ENCODE measurements at places on chromosomes 7 and 10.

DNA sequence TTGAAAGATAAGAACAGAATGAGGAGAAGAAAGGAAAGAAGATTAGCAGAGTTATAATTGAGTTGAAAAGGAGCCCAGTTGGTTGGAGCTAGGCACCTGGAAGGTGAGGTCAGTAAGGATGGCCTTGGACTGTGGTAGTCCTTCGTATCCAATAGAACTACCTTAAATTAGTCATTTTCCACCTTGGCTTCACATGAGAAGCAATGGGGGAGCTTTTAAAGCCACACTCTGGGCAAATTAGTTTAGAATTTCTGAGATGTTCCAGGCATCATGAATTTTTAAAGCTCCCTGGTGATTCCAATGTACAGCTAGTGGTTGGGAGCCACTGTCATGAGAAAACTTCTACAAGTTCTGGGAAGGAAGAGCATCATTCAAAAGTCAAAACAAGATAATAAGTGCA is 27.3 kb upstream of the CYP3A5 start:
- DNase-seq = no peak

DNA sequence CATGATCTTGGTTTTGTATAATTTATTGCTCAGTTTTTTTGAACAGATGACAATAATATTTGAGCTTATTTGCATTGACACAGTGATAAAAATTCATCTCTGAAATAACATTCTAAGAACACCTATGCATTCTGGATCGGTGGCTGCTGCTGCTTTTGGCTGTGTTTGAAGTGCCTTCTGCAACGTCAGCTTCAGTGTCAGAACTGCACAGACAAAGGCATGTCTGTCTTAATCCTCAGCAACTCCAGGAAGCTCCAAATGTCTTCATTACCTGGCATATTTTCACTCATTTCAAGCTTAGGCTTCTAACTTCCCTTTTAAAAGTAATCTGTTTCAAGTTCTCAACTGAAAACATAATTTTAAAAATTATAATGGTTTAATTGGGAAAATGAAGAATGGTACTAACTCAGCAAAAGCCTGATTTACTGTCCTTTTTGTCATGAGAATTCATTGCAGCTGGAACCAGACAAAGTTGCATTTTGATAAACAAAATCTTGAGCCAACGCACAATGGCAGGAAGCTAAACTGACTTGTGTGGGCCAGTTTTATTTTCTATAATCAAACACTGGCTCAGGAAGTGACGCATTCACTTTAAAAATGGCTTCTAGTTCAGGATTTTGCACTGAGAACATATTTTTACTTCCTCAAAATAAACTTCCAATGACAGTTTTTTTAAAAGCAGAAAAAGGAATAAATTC is 38.7 kb downstream of the NPS start:
- DNase-seq = no peak

GRCh38 chr7:111508387-111508786 is 53.9 kb downstream of the IMMP2L start:
- DNase-seq = no peak

- no peak for DNase-seq
These were observed 205.8 kb upstream of the HDAC9 start for GRCh38 chr7:18289788-18290187.

DNA sequence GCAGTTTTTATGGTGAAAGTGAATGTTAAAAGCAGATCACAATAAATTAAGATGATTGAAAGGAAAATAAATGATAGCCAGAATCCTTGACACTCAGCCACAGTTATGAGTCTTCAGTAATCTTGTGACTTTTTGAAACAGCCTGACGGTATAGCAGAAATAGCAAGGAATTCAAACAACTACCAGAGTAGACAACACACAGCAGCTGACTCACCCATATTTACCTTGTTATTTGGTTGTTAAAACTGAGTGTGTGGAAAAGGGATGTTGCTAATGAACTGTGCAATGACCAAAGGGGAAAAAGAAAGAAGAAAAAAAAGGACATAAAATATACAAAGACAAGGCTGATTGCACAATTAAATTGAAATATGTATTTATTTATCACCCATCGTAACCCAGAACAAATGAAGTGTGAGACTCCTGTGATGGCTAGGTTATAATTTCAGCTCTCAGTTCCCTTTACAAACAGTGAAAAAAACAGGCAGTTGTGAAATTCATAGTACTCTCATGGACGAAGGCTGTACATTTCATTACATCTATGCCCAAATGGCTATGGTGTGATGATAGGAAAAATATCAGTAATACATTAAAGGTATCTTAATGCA is 1023.0 kb upstream of the SORCS1 start:
- DNase-seq = no peak

DNA sequence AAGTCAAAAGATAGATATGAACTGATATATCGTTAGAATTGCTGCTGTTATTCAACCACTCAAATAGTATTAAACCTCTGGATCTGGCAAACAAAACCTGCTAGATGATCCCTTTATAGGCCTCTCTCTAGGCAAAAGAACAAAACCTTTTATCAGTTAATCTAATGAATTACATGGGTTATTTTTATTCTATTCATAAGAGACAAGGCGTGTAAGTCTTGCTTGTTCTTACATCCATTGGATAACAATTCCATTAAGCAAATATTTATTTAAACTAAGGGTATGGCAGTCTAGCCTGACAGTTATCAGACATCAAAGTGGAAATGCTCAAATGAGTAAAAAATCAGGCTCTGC is 16.6 kb upstream of the ADRB1 start:
- no peak for DNase-seq

DNA sequence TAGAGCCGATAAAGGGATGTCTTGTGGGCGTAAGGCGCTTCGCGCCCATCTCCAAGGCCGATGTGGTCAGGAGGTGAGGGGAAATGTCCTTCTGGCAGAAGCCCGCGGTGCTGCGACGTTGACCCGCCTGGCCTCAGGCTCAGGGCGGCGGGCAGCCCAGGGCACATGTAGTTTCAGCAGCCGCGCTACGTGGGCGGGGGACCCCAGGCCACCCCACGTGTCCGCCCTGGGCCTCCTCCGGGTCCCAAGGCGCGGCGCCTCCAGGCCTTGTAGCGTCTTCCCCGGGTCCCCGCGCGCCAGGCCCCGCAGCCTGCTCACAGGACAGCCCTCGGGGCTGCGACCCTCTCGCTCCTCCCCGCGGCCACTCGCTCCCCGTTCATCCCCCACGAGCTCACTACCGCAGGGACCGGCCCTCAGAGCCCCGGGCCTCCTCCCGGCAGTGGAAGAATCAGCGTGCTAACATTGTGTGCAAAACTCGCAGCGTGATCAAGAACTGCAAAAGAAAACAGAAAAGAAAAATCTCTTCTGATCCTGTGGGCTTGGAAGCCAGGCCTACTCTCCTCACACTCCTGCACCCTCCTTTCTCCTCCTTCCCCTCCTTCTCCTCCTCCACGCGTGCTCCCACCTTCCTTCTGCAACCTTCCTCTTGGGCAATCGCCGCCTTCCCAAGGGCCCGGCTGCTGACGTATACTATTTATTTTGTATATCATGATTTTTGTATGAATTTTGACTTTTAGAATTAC is 4.4 kb upstream of the TBX20 start:
- no peak for DNase-seq

GRCh38 chr10:12697764-12698163 is 303.7 kb downstream of the CCDC3 start:
- DNase-seq = no peak

DNA sequence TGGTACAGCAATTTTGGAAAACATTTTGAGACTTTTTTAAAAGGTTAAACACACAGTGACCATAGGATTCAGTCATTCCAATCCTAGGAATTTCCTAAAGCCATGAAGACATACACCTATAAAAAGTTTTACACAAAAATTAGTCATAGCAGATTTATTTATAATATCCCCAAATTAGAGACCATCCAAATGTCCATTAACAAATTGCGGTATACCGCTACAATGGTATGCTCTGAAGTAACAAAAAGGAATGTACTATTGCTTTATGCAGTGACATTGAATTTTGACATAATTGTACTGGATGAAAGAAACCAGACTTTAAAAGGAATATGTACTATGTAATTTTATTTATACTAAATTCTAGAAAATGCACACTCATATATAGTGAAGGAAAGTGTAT is 362.8 kb downstream of the HGF start:
- DNase-seq = no peak

- DNase-seq = no peak
These were observed 12.9 kb downstream of the ZNF786 start for GRCh38 chr7:149077594-149077993.

GRCh38 chr10:63005246-63005645 is 127.9 kb upstream of the NRBF2 start:
- no peak for DNase-seq

GRCh38 chr10:43878386-43878785 is 229.7 kb upstream of the ZNF32 start:
- no peak for DNase-seq

GRCh38 chr10:12041766-12042408 is 722 bp downstream of the UPF2 start:
- no peak for DNase-seq

DNA sequence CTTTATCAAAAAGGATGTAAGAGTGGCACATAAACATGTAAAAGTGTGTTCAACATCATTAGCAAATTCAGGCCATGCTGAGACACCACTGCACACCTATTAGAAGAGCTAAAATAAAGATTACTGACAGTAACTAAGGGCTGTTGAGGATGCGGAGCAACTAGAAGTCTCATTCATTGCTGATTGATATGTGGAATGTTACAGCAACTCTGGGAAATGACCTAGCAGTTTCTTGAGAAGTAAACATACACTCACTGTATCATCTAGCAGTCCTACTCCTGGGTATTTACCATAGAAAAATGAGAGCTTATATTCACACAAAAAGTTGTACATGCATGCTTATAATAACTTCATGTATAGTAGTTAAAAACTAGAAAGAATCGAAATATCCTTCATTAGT is 77.3 kb downstream of the CCSER2 start:
- no peak for DNase-seq
